Liver (tissue), 10 donors: ENCODE measurements at places on chromosomes 7 and 10. TPM values are rescaled to one million over a fixed set of nuclear protein-coding genes. Genes with fewer than 3 reads are reported as not detected.

DNA sequence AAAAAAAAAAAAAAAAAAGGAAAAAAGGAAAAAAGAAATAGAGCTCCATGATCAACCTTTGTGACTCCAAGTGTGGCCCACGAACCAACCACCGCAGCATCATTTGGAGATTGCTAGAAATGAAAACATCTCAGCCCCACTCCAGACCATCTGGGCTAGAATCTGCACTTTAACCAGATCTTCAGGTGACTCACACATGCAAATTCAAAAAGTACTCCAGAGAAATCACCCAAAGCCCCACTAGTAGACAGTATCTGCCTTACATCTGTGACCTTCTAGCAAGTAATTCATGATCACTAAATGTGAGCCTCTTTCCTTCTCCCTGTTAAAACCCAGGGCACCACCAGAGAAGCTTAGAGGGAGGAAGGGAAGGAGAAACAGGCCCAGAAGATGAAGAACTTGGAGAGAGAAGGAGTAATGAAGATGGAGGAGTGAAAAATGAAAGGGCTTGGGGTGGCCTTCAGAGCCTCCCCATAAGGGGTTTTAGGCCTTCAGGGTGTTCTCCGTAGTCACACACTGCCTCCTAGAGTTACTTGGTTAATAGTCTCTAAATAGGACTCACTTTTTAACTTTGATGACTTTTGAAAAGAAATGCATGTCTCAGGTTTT, 94.0 kb downstream of the SLC37A3 start:
- H3K36me3 ChIP-seq: no peaks in the 10 kb centered on the region
- DNase-seq: no peak
- H3K27me3 ChIP-seq: no peaks in the 10 kb centered on the region
- no peak overlapping the region for H3K4me3 ChIP-seq

GRCh38 chr10:22258471-22258870, 40.7 kb upstream of the EBLN1 start:
- H3K4me1 ChIP-seq: no peaks in the 10 kb centered on the region
- H3K4me3 ChIP-seq: no peak overlapping the region
- no peaks in the 10 kb centered on the region for H3K36me3 ChIP-seq
- H3K27me3 ChIP-seq: no peaks in the 10 kb centered on the region

DNA sequence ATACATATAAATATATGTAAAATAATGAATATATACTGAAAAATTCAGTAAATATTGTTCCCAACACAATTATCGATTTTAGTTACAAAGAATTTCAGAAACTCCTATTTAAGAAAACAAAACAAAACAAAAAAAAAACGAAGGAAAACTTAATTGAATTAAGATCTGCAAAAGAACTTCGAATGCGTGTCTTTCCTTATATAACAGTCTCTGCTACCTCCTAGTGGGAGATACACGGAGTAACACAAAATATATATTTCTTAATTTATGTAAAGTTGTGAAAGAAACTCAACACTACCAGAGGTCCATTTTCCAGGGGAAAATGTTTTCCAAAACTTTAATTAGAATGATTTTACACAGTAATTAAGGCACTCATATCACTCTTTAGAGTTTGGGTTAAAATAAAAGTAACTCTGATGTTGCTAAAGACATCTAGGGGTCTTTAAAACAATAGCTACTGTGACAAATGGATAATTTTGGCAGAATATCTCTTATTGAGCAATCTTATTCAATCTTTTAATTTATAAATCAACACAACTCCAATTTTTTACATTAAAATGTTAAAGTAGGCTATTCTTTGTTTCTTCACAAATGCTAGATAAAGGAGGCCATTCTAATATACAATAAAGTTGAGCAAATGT, 41.6 kb downstream of the NEBL start:
- no peak overlapping the region for H3K4me3 ChIP-seq
- no peaks in the 10 kb centered on the region for H3K27me3 ChIP-seq
- no peak for DNase-seq
- H3K4me1 ChIP-seq: no peaks in the 10 kb centered on the region

DNA sequence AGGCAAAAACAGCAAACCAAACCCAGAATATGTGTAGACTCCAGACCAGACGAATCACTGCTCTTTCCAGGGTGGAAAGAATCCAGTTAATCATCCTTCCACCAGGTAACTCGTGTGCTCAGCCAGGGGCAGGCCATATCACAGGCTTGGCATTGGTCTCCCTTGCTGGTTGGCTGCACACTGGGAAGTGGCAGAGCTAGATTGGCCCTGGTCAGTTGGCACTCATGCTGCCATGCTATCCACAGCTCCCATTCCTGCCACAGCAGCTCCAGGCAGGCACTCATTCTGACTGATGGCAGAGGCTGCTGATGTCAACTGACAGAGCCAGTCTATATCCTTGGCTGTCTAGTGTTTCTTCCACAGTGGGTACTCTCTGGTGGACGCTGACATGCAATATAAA, 9.7 kb upstream of the GDF10 start:
- H3K36me3 ChIP-seq: no peaks in the 10 kb centered on the region
- H3K27ac ChIP-seq: no peak overlapping the region
- no peaks in the 10 kb centered on the region for H3K27me3 ChIP-seq
- H3K4me3 ChIP-seq: no peak overlapping the region
- no peak for DNase-seq

GRCh38 chr10:64648915-64649314, 1127.7 kb downstream of the REEP3 start:
- H3K4me1 ChIP-seq: no peaks in the 10 kb centered on the region
- H3K4me3 ChIP-seq: no peak overlapping the region
- no peaks in the 10 kb centered on the region for H3K27me3 ChIP-seq
- no peak overlapping the region for H3K27ac ChIP-seq
- no peaks in the 10 kb centered on the region for H3K36me3 ChIP-seq

The NUP205 gene
- total RNA-seq: 16.6 TPM

The HTRA1 gene
- 73.3 TPM for total RNA-seq

DNA sequence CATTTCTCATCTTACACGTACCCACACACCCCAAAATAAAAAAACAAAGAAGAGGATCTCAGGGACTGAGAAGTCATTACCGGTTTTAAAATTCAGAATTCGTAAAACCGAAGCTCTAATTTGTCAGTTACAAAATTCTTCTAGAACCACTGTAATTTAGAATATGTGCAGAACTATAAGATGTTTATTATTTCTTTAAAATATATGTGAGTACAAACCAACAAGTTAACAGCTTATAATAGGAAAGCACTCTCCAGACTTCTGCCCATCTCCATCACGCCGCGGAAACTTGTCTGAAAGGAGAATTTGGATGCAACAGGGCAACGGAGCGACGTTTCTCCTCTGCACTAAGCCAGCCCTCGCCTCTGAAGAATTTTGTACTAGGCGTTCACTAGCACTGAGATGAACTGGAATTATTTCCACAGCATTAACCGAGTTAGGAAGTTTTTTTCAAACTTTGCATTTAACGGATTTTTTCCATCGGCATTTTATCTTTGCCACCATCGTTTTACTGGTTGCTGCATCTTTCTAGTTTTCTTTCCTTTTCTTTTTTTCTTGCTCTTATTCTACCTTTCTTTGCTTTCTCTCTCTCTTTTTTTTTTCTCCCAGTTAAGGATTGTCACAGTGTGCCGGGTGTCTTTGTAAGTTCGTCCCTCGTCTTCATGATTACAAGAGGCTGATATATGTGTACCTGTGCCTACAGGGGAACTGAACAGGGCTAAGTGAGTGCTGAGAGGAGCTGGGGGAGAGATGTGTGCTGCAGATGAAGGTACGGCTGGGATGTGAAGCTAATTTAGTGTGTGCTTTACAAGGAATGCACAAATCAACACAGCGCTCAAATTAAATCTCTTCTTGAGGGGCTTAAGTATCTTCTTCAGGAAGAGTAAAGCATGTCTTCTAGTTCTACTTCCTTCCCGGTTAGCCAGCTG, 295.9 kb upstream of the NFE2L3 start:
- H3K27ac ChIP-seq: no peak overlapping the region
- no peaks in the 10 kb centered on the region for H3K4me1 ChIP-seq
- peak overlapping the region; percentile 5 for H3K4me3 ChIP-seq
- DNase-seq: no peak

- DNase-seq: peak; percentile 74
- no peaks in the 10 kb centered on the region for H3K27me3 ChIP-seq
- no peak overlapping the region for H3K27ac ChIP-seq
- H3K36me3 ChIP-seq: no peaks in the 10 kb centered on the region
- no peak overlapping the region for H3K4me3 ChIP-seq
- no peaks in the 10 kb centered on the region for H3K4me1 ChIP-seq
Observed at GRCh38 chr7:74417419-74417971, 36.2 kb upstream of the GTF2IRD1 start.

GRCh38 chr7:14924398-14924797, 21.8 kb upstream of the DGKB start:
- H3K4me1 ChIP-seq: no peaks in the 10 kb centered on the region
- H3K27ac ChIP-seq: no peak overlapping the region
- no peaks in the 10 kb centered on the region for H3K36me3 ChIP-seq
- no peaks in the 10 kb centered on the region for H3K27me3 ChIP-seq
- no peak for DNase-seq

DNA sequence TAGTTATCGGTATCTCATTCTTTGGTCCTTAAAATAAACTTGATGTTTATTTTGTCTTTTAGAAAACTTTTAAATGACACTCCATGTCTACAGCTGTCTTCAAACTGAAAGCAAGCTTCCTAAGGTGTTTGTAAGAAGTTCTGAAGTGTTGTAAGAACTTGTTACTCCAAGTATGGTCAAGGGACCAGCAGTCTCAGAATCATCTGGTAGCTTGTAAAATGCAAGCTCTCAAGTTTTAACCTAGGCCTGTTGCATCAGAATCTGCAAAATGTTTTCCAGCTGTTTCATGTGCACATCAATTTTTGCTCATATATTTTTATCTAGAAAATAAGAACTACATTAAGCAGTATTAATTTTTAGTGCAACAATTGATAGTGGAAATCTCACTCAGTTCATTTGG, 104.1 kb downstream of the THSD7A start:
- no peak overlapping the region for H3K27ac ChIP-seq
- no peaks in the 10 kb centered on the region for H3K36me3 ChIP-seq
- no peak overlapping the region for H3K4me3 ChIP-seq
- DNase-seq: no peak

The JMJD1C gene
- total RNA-seq: 93.1 TPM

GRCh38 chr10:46028584-46029460, 1.6 kb downstream of the NCOA4 start:
- H3K27ac ChIP-seq: peak overlapping the region; percentile 91
- DNase-seq: no peak
- H3K4me1 ChIP-seq: peaks cover 57% of the 10 kb centered on the region

The MAT1A gene
- total RNA-seq: 662 TPM

DNA sequence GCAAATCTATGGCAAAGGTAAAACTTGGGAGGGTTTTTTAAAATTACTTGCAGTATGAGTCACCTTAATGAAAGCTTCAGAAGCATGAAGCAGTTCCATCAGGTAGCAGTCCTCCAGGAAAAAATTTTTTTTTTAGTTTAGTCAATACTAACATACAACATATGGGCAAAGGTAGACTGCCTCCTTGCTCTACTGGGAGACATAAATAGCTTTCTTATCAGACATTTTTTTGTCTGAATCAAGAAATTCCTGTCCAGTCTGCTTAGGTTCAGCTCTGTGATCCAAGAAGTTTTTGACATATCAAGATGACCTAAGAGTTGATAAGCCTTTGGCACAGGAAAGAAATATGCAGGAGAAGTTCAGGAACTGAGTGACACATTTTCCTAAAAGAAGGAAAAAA, 171.5 kb upstream of the TCF7L2 start:
- H3K4me3 ChIP-seq: no peak overlapping the region
- H3K27me3 ChIP-seq: no peaks in the 10 kb centered on the region
- peaks cover 9% of the 10 kb centered on the region for H3K4me1 ChIP-seq
- H3K27ac ChIP-seq: no peak overlapping the region
- DNase-seq: no peak

GRCh38 chr7:30817371-30817767, 46.2 kb downstream of the MINDY4 start:
- DNase-seq: peak; percentile 13
- no peak overlapping the region for H3K4me3 ChIP-seq
- H3K27ac ChIP-seq: no peak overlapping the region
- H3K4me1 ChIP-seq: no peaks in the 10 kb centered on the region
- no peaks in the 10 kb centered on the region for H3K27me3 ChIP-seq
- no peaks in the 10 kb centered on the region for H3K36me3 ChIP-seq

DNA sequence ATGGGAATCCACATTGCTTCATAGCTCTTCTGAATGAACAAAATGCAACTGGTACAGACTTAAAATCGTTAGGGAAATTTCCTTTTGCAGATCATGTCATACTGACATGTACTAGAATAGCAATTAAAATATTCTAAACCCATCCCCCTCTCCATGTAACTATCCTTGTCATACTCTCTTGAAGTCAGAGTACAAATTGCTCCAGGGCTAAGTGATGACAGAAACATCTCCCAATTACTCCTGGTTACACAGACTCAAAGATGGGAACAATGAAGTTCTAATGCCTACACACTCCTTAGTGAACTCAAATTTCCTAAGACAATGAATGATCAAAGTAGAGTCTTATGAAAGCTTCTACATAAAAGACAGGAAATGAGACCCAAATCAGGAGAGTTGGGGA, 87.2 kb downstream of the PDE1C start:
- no peak overlapping the region for H3K4me3 ChIP-seq
- H3K4me1 ChIP-seq: no peaks in the 10 kb centered on the region
- DNase-seq: no peak
- no peaks in the 10 kb centered on the region for H3K36me3 ChIP-seq

GRCh38 chr7:121447243-121447910, 51.3 kb upstream of the FAM3C start:
- H3K27ac ChIP-seq: no peak overlapping the region
- DNase-seq: no peak
- H3K27me3 ChIP-seq: no peaks in the 10 kb centered on the region
- H3K4me3 ChIP-seq: no peak overlapping the region
- H3K36me3 ChIP-seq: no peaks in the 10 kb centered on the region
- no peaks in the 10 kb centered on the region for H3K4me1 ChIP-seq

The NEUROD6 gene
- total RNA-seq: not detected

- H3K4me3 ChIP-seq: no peak overlapping the region
- DNase-seq: peak; percentile 27
Observed at GRCh38 chr10:80540981-80541750, 3.5 kb downstream of the SH2D4B start.

The LAMB4 gene
- under 0.01 TPM for total RNA-seq

DNA sequence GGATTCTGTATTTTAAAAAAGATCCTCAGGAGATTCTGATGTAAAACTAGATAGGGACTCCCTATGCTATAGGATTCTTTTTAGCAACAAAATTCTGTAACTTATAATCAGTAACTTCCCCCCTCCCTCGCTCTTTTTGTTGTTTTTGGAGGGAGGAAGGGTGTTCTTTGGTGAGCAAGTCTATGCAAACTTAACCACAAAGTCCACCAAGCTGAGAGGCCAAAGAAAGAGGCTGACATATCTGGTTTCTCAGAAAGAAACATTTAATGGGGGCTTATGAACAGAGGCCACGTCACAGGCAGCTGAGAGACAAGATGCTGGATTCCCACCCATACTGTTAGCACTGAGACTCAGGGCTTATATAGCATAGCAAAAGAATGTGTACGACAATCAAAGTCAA, 14.3 kb upstream of the ABCB5 start:
- no peaks in the 10 kb centered on the region for H3K4me1 ChIP-seq

The INHBA gene
- total RNA-seq: 8.9 TPM

DNA sequence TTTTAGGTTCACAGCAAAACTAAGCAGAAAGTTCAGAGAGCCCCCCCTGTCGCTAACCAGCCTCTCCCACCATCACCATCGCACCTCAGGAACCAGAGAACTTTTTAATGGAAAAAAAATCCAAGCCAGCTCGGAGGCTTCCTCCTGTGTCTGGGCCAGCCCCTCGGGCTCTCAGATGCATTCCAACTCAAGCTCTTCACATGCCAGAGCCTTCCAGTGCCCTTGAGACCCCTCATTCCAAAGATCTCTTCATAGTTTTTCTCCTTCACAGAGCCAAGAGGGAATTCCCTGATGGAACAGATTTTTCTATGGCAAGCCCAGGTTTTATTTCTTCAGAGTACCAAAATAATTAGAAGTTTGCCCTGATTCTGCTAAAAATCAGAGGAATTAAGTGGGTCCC, 153.4 kb upstream of the LANCL2 start:
- H3K27me3 ChIP-seq: no peaks in the 10 kb centered on the region
- no peaks in the 10 kb centered on the region for H3K4me1 ChIP-seq
- H3K27ac ChIP-seq: no peak overlapping the region
- H3K4me3 ChIP-seq: no peak overlapping the region

The ACSM6 gene
- not detected for total RNA-seq
